Activated CD4-positive, alpha-beta T cell treated with anti-CD3 and anti-CD28 coated beads, Interleukin-2, amount 50 U/mL, for 48 hours (primary cell): ENCODE measurements at places on chromosomes 2 and 18.

GRCh38 chr2:18009891-18010290 is 131.4 kb downstream of the KCNS3 start:
- DNase-seq: no peak

GRCh38 chr2:138652378-138652777 is 127.8 kb downstream of the NXPH2 start:
- DNase-seq: no peak

GRCh38 chr2:3872451-3872850 is 169.1 kb downstream of the DCDC2C start:
- no peak for DNase-seq

- no peak for DNase-seq
Observed at GRCh38 chr2:106596844-106597243, 109.7 kb downstream of the CD8B2 start.

DNA sequence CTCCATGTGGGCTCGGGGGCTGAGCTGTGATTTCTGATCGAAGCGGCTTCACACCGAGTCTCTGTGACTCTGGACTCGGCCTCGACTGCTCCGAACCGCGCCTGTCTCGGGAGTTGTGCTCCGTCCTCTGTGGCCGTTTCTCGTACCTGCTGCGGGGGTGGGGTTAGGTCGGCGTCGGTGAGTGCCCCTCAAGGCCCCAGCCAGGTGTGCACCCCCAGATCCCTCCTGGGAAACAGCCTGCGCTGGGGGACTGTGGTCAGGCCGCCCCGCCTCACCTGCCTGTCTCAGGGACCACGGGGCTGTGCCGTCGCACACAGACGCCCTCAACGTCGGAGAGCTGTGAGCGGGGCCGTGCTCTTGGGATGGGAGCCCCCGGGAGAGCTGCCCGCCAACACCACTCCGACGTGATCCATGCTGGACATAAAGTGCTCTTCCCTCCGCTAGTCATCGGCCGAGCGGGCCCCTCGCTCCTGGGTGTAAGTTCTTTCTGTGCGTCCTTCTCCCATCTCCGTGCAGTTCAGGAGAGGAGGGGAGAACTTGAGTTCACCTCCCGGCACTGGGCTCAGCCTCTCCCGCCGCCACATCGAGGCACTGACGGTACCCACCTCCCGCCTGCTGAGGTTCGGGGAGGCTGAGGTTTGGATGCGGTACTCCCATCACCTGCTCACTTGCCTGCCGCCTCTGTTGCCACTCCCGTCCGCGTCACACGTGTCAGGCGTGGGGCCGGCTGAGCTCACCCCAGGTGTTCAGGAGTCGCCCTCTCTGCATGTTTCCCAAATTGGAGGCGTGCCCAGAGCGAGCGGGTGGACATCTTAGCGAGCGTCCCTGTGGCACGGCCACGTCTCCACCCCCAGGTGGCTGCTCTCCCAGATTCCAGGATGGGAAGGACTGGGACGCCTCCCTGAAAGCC is 55.7 kb downstream of the CTDP1 start:
- no peak for DNase-seq

- DNase-seq: no peak
Observed at GRCh38 chr2:2847209-2847676, 516.2 kb upstream of the MYT1L start.

GRCh38 chr18:7521226-7521856 is 45.8 kb upstream of the PTPRM start:
- DNase-seq: no peak

DNA sequence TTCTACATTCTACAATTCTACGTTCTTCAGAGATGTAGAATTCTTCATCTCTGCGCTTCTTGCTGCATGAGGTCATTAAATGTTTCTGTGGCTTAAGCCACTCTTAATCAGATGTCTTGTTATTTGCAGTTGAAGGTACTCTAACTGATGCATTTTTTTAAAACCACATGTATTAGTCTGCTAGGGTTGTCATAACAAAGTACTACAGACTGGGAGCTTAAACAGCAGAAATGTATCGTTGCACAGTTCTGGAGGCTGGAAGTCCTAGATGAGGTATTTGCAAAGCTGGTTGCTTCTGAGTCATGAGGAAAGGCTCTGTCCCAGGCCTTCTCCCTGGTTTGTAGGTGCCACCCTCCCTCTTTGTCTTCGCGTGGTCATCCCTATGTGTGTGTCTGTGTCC is 176.3 kb upstream of the GLI2 start:
- DNase-seq: no peak
